ENCODE measurements at places on chromosomes 16 and 17.

- no peak for DNase-seq
These were observed 20.7 kb upstream of the BCAR1 start for GRCh38 chr16:75272097-75272551.

DNA sequence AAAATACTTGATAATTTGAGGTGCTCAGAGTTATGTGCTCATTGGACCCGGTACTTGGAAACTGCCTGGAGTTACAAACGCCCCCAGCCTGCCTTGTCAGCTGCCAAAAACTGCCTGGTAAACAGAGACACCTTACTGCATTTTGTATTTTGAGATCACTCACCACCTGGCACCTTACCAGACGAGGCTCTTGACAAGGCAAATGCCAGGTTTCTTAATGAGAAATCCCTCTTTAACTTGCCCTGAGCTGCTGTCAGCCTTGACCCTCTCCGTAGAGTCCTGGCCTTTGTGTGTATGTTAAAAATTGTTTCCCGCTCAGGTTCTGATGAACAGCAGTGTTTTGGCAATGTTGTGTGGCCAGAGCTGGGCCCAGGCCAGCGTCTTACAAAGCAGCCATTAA, 28.8 kb downstream of the SYT17 start:
- DNase-seq = no peak

- DNase-seq = no peak
These were observed at the start of gene FADS6 for GRCh38 chr17:74892974-74893911. TSS of gene FADS6 (minus strand) at chr17:74893633. CDS start at chr17:74893595, 38 bp downstream.

DNA sequence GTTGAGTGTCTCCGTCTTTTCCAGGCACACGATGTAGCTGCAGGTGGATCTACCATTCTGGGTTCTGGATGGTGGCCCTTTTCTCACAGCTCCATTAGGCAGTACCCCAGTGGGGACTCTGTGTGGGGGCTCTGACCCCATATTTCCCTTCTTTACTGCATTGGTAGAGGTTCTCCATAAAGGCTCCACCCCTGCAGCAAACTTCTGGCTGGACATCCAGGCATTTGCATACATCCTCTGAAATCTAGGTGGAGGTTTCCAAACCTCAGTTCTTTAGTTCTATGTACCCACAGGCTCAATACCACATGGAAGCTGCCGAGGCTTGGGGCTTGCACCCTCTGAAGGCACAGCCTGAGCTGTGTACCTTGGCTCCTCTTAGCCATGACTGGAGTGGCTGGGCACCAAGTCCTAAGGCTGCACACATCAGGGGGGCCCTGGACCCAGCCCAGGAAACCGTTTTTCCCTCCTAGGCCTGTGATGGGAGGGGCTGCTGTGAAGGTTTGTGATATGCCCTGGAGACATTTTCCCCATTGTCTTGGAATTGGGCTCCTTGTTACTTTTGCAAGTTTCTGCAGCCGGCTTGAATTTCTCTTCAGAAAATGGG, 14.0 kb downstream of the ABCC1 start:
- DNase-seq = no peak

GRCh38 chr17:50465171-50465570, 3.5 kb downstream of the CHAD start:
- DNase-seq = no peak

GRCh38 chr16:7976125-7976524, 614.2 kb downstream of the TMEM114 start:
- DNase-seq = no peak

DNA sequence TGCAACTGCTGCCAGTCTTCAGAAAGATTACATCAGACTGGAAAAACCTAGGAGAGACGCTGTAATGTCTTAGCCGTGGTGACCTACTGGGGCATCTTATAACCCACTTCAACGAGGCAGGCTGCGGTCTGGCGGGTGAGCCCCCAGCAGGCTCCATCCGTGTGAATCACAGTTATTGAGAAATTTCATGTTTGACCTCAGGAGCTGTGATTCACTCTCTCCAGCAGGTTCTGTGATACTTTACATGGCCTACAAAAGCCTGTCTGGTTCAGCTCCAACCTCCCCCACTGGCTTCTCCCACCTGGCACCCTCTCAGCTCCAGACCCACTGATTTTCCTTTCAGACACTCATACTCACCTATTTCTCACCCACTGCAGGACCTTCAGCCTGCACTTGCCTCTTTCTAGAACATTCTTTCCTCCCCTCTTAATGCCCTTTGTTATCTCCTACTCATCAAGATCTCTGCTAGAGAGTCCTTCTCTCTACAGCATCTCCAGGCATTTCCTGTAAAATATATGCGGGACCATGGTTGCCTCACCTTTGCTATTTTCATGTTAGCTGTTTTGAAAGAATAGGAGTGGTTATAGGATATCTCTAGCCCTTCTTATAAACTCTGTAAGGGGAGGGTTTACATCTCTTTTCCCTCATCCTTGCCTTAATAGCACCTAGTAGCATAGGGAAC, 227.9 kb downstream of the MAF start:
- no peak for DNase-seq

Data from putamen (tissue), 1 donor.